Spleen (tissue), 13 donors: ENCODE measurements at places on chromosomes 2 and 18. TPM values are rescaled to one million over a fixed set of nuclear protein-coding genes. Genes with fewer than 3 reads are reported as not detected.

DNA sequence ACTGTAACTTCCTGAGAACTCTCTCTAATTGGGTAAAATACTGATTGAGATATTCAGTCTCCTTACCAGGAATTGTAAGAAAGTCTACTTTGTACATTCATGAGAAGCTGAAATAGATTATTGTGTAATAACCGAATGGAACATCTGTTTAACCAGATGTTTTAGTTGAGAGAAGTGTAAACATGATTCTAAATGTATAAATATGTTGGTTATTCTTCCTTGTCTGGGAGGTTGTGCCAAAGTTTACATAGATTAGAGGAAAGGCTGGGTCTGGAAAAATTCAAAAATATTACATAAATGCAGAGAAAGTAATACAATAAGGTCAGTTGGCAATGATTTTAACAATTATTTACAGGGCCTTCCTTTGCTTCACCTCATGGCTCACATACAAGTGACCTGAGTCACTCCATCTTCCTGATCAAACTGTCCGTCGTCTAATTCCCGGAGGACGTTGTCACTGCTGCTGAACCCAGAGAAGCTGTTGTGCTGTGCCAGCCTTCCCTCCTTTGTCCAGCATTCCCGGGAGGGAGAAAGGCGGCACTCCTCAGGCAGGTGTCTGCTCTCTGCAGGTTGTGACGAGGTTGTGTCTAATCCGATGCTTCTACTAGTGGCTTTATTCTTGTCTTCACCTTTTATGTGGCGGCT lies 55.9 kb downstream of the MOB4 start:
- DNase-seq: no peak

- DNase-seq: peak; percentile 90
Measured at GRCh38 chr2:232521959-232522622, 1.9 kb downstream of the PRSS56 start.

DNA sequence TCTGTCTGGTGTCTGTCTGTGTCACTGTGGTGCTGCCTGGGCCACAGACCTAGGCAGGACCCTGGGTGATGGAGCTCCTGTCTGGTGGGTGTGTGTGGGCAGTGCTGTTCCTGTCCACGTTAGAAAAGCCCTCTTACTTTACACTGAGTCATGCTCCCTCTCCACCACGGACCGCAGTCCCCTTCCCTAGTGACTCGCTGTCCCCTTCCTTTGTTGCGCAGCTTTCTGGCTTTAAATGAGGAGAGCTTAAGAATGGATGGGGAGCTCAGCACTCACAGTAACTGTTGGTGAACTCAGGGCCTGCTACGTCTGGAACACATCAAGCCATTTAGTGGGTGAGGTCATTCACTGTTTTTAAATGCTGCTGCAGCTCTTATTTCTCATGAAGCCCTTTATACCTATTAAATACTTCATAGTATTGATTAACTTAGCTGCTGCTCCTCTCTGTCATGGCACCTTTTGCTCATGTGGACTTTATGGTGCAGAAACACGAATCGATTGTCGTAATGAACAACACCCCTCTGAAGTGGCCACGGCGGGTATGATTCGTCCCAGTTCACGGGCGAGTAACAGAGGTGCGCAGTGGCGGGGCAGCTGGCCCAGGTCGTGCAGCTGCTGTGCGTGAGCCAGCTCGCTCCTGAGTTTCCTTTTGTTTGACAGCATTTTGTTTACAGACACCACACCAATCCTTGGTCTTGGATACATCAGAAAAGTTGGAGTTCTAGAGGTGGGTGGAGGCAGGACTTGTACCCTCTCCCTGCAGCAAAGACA lies 100.4 kb downstream of the LDLRAD4 start:
- DNase-seq: no peak

GRCh38 chr18:52002600-52002999 lies 337.4 kb upstream of the DCC start:
- DNase-seq: no peak

GRCh38 chr2:172554352-172555271 lies 1.3 kb upstream of the PDK1 start:
- DNase-seq: no peak

DNA sequence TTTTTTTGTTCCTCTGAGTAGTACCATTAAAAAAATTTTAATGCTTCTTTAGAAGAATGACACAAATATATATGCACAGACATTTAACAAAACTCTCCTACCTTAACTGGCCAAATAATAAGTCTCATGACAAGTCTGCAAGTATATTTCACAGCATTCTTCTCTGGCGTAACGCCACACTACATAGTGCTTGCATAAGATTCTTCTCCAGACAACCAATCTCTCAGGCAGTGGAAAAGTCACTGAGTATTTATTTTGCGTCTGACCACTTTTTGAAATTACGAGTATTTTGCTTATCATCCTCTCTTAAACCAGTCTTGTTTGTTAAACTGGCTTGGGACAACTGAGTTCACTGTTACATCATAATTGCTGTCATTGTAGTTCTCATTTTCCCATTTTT lies 749.2 kb downstream of the ADCYAP1 start:
- no peak for DNase-seq

GRCh38 chr2:236550701-236551465 lies 18.7 kb upstream of the ACKR3 start:
- DNase-seq: no peak

DNA sequence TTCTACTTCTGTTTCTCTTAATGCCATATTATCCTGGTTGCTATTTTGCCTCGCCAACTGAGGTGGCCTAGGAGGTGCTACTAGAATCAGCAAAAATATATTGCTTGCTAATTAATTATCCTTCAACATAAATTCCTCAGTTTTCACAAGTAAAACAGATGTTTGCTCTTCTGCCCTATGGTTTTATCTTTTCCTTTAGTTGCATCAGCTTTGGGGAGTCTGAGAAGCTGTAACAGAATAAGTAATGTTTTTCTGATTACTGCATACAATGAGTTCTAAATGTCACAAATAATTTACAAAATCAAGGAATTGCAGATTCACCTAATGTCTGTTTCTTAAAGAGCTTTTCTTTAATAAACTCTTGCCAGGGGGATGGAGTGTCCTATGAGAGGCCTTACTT lies 36.7 kb downstream of the GULP1 start:
- DNase-seq: no peak

- DNase-seq: no peak
Measured at GRCh38 chr2:98927027-98927426, 9.0 kb downstream of the CRACDL start.

DNA sequence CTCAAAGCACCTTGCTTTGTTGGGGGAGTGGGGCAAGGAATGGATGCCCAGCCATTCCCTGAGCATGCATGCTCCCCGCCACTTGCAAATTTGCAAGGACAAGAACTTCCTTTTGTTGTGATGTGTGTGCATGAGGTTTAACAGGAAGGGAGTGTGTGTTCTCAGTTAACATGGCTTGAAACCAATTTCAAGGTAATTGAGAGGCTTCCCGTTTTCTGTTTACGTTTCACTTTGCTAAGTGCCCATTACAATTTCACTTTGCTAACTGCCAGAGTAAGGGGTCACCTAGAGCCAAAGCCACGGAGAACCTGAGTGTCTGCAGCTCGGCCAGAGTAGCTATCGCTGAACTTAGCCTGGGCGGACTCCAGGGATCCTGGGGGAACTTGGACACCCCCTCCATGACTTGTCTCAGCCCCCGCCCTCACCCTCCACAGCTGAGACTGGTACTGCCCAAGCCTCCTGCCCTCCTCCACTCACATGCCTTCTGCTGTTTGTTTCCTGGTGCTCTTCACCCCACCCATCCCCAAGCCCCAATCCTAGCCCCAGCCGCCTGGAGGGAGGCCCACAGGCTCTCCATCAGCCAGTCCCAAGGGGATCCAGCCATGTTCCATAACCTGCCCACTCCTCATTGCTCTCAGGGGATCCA lies 53.6 kb upstream of the LAPTM4A start:
- no peak for DNase-seq

The DLGAP1 gene
- 0.77 TPM for polyA plus RNA-seq

The PTPRN gene
- 0.12 TPM for polyA plus RNA-seq

The LTBP1 gene
- 7.6 TPM for polyA plus RNA-seq

The ZNF892 gene
- polyA plus RNA-seq: 0.29 TPM

The ACKR3 gene
- 15.0 TPM for polyA plus RNA-seq

The CTLA4 gene
- polyA plus RNA-seq: 3.8 TPM

The SLC25A52 gene
- not detected for polyA plus RNA-seq
